ENCODE measurements at places on chromosomes 6 and 20.

DNA sequence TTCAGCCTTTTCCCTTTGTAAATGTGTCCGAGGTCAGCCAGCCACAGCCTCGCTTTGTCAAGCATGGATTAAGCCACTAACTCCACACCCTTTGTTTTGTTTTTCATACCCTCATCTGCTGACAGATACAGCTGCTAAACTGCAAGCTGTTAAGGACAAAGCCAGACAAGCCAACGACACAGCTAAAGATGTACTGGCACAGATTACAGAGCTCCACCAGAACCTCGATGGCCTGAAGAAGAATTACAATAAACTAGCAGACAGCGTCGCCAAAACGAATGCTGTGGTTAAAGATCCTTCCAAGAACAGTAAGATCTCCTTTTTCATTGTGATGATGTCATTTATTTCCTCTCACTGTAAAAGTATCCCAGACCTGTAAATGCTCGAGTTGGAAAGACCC is 269.3 kb downstream of the ARHGAP18 start:
- DNase-seq, result no peak

DNA sequence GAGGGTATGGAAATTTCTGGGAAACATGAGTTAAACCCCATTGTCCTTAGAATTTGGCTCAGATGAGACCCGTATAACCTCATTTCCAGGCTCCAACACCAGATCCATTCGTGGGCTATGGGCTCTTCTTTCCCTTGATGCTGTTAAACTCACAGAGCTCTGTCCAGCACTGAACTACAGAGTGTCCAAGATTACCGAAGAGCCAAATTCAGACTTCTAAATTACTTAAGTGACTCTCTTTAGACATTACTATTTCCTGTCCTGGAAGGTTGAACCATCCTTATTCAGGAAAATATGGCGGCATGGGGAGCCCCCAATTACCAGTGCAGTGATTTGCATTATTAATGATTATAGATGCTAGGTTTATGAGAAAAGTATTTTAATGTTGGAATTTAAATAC is 124.9 kb upstream of the EDN1 start:
- DNase-seq, result no peak

DNA sequence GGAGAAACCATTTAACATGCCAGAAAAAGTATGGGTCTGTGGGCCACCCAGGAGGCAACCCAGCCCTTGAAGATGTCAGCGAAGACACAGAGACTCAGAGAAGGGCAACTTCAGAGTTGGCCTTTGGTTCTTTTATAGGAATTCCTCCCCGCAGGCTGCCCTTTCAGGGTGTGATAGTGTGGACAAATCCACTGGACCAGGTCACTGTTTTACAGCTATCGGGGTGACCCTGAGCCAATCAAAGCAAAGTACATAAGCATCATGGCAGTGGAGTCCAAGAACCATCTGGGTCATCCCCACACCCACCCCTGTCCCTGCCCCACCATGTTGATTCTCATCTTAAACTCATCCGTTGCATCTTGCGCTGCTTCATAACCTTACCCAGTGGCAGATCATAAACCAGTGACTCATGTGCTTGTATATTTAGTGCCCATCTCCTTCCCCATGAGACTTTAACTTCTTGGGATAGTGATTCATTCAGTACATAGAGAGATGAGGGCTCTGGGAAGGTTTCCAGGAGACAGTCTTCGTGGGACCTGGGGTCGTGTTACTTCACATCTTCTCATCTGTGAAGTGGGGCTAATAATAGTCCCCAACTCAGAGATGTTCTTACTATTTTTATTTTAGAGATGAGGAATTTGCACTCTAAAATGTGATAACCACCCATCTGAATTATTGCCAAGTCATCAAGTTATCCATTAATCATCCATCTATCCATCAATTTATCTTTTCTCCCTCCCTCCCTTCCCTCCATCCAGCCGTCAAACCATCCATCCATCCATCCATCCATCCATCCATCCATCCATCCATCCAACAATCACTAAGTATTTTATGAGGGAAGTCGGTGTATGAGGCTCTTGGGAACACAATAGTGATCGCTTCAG is 51.0 kb downstream of the EDN3 start:
- DNase-seq, result no peak

DNA sequence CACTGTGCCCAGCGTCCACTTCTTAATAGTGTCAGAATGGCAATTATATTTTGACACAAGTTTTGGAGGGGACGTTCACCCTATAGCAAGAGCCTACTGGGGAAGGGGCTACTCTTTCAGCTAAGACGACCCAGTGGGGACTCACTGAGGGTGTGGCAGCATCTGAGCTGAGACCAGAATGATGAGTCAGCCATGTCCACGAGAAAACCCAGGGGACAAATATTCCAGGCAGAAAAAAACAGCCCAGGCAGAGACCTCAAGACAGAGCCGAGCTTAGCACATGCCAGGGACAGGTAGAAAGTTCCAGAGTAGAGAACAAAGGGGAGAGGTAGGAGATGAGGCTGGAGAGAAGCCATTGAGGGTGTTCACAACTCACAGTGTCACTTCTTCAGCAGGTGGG is 11.2 kb downstream of the CNBD2 start:
- no peak for DNase-seq

GRCh38 chr6:45563844-45564243 is 186.1 kb upstream of the SUPT3H start:
- DNase-seq, result no peak

GRCh38 chr6:43764772-43765171 is 5.2 kb upstream of the VEGFA start:
- no peak for DNase-seq

DNA sequence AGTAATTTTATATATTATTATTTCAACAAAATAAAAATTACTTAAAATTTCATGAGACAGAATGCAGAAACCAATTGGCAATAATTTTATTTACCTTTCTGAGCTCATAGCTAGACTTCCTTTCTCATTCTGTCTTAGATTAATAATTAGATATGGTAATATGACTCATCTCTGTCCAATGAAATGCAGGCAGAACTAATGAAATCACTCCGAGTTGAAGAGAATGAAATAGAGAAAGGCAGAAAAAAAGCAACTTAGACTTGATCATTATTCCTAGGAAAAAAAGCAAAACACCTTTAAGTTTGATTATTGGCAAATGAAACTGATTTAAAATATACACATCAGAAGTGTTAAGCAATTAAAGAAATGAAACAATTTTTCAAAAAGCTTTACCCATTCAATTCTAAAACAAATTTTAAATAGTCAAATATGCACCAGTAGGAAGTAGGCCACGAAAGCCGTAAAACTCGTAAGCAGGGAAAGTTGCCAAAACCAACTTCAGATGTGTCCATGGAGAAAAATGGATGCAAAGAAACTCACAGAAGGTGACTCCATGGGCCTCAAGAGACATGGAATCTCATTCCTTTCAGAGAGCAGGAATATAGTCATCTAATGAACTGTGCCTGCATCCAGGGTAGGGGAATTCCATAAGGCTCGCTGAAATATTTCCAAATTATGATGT is 293.8 kb upstream of the RGS17 start:
- no peak for DNase-seq

DNA sequence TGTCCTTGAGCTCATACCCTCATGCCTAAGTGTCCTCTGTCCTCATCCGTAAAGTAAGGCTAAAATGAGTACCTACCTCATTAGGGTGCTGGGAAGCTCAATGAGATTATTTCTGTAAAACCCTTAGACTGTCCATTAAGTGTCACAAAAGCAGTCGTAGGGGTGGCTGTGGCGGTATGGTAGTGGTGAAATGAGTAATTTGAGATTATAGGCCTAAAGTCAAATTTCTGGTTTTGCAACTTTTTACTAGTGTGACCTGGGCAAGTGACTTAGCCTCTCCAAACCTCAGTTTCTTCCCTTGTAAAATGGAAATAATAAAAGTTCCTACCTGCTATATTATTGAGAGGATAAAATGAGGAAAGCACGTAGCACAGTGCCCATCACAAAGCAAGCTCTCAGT is 148.2 kb upstream of the AKAP12 start:
- DNase-seq, result no peak

DNA sequence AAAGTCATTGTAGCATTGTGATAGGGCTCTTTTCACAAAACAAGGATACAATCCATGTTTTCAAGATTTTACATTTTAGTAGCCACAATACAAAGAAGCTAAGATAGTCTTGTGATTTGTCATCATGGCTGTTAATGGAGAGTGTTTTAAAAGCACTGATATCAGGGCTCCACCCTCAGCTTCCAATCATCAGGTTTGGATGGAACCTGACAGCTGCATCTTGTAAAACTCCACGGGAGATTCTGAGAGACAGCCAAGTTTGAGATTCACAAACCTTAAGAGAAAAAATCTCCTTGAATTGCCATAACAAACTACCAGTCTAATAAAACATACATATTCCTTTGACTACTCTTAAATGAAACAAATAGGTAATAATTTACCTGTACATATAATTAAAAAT is 280.2 kb downstream of the ESR1 start:
- no peak for DNase-seq
